ENCODE measurements at places on chromosomes 7 and 10.
A peak's percentile ranks its signal among the peaks of the same experiment; 100 is the strongest.

DNA sequence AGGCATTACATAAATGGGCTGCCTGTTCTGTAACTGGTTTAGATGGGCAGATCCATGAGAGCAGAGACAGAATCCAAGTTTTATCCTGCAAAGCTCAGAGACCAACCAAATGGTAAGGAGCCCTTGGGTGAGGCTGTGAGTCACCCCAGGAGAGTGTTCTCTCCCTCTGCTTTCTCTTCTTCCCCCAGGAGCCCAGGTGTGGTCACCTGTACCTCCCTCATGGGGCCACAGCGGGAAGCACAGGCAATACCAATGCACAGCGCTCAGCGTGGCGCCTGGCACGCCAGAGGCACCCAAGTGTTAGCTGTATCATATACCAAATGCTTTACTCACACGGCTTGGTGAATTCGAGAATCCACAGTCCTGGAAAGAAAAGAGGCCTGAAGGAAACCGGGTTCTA lies 39.4 kb downstream of the CTBP2 start:
- no peaks in the 10 kb centered on the region for H3K36me3 ChIP-seq
- no peak for DNase-seq
- H3K4me1 ChIP-seq: no peaks in the 10 kb centered on the region
- no peaks in the 10 kb centered on the region for H3K27me3 ChIP-seq
- H3K27ac ChIP-seq: no peak overlapping the region

- H3K4me1 ChIP-seq: no peaks in the 10 kb centered on the region
- no peak overlapping the region for H3K4me3 ChIP-seq
- H3K27ac ChIP-seq: no peak overlapping the region
- no peak for DNase-seq
- H3K27me3 ChIP-seq: peaks cover 37% of the 10 kb centered on the region
These were observed 17.7 kb downstream of the NPY start for GRCh38 chr7:24301703-24302102.

DNA sequence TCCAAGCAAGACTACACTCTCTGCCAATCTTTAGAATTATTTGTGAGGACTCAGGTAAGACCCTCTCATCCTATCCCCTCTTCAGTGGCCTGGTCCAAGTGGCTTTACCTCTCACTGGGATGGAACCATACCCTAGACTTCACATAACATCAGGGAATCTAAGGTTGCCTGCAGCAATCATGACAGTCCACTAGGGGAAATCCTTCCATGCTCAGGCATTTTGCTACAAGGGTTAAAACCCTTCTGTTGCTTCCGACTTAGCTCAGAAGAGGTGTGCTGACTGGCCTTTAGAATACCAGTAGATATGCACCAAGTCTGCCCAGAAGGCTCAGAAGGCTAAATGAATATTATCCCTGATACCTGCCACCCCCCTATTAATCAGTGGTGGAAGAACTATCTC lies 24.9 kb upstream of the NPS start:
- no peaks in the 10 kb centered on the region for H3K36me3 ChIP-seq
- no peak overlapping the region for H3K27ac ChIP-seq
- no peak overlapping the region for H3K4me3 ChIP-seq

DNA sequence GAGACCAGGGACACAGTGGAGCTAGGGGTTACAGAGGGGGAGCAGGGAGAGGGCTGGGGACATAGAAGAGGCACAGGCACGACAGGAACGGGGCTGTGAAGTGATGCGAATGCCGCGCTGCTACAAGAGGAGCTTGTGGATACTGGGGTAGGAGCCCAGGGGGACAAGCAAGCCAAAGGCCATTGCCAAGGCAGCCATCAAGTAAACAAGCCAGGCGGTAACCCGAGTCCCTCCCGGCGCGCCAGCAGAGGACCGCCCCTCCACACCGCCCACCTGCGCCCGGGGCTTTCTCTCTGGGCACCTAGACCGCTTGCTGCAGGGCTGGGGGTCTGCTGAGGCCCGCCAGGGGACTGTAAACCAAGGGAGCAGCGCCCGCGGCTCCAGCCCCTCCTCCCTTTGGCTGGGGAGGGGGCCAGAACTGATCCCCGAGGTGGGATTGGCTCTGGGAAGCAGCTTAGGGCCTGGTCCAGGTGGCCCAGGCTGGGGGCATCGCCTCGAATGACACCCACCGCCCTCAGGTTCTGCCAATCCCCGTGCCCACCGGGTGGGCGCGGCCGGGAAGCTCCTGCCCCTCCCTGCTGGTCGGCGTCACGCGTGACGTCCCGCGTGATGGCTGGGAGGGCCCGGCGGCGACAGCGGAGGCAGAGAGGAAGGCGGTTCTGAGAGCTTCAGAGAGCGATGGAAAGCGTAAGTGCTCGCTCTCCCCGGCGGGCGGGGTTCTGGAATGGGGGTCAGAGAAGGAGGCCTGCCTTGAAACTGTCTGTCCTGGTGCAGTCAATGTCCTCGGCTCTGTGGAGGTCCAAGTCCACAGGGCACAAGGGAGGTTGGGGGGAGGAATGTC lies 982 bp downstream of the SFXN3 start:
- H3K4me3 ChIP-seq: peak overlapping the region; percentile 85
- peak; percentile 67 for DNase-seq
- H3K27me3 ChIP-seq: peaks cover 19% of the 10 kb centered on the region
- peaks cover 15% of the 10 kb centered on the region for H3K4me1 ChIP-seq
- H3K27ac ChIP-seq: peak overlapping the region; percentile 94

GRCh38 chr10:43966571-43966965 lies 317.9 kb upstream of the ZNF32 start:
- no peak overlapping the region for H3K27ac ChIP-seq
- DNase-seq: no peak
- peaks cover 3% of the 10 kb centered on the region for H3K4me1 ChIP-seq

GRCh38 chr10:133009218-133009950 lies 67.0 kb upstream of the CFAP46 start:
- no peaks in the 10 kb centered on the region for H3K4me1 ChIP-seq
- no peaks in the 10 kb centered on the region for H3K27me3 ChIP-seq
- no peak overlapping the region for H3K4me3 ChIP-seq
- H3K36me3 ChIP-seq: no peaks in the 10 kb centered on the region
- no peak overlapping the region for H3K27ac ChIP-seq

DNA sequence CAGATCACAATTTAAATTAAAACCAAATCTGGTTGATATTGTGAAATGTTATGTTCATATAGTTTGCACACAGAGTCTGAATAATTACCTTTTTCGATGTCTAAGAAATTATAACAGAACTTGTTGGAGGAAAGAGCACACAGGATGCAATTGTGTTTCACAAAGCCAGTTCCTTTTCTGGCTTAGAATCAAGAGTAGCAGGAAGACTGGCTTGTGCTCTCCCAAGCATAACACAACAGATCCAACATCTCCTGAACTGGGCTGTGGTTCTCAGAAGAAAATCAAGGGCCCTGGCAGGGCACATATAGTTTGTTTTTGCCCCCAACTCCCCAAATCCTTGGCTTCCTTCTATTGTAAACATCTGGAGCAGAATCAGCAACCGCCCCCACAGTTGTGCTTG lies 62.7 kb downstream of the LRRC4 start:
- no peak for DNase-seq
- H3K36me3 ChIP-seq: peaks cover 21% of the 10 kb centered on the region
- no peak overlapping the region for H3K4me3 ChIP-seq
- peaks cover 4% of the 10 kb centered on the region for H3K4me1 ChIP-seq

All from activated T-helper 2 cell treated with anti-CD3 and anti-CD28 coated beads, Interferon-gamma antibody, Interleukin-2, Interleukin-4, amounts not matched to agents 10 μg/mL and 5 μg/mL and 100 μg/mL, durations not matched to agents 14 hours and 24 hours and 36 hours (primary cell).